ENCODE measurements at places on chromosomes 7 and 10.

DNA sequence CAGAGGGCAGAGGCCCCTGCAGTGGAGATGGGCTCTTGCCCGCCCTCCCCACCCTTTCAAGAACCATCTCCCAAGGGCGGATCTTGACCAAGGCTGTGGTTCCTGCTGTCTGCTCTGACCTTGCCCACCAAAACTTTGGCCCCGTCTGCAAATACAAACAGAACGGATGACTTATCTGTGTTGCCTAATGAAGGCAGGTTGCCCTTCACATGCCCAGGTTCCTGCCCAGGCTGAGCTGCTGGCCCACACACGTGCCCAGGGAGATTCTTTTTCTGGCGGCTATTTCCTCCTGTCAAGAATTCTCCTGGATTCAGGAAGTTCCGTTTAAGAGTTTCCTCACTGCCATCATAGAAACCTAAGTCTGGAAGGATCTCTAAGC, 78.3 kb downstream of the PROSER2 start:
- no peak for DNase-seq

GRCh38 chr7:17239683-17240521, 58.5 kb upstream of the AHR start:
- no peak for DNase-seq

GRCh38 chr10:122280156-122280555, 9.1 kb downstream of the BTBD16 start:
- DNase-seq: no peak

- no peak for DNase-seq
These were observed 32.7 kb upstream of the SRGN start for GRCh38 chr10:69055241-69055640.

DNA sequence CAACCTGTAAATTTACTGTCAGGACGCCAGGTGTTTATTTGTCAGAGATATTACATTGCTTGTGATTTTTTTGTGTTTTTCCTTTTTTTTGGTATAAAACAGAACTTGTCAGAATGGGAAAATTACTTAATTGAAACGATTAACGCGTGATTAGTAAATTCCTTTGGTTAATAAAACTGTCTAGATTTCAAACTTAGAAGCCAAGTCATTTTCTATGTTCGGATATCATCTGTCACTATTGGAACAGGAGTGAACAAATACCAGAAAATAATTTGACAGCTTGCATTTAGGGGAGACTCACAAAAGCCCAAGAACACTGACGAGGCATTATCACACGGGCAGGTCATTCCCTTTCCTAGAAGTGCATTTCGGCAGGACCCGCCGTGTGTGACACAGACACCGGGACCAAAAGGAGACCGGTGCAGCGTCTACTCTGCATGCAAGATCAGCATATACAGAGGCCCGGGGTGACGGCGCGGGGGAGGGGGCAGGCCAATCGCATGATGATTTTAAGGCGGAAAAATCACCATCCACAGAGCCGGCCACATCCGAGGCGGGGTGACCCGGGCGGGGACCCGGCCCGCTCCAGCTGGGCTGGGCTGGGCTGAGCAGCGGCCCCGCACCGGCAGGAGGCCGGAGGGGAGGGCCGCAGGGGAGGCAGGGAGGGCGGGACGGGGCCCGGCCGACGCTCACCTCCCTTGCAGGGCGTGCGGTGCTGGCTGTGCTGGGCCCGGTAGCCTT, 841 bp downstream of the GLUD1 start:
- DNase-seq: peak; percentile 55

GRCh38 chr10:86017841-86018734, 348.5 kb downstream of the GRID1 start:
- no peak for DNase-seq

Data from endothelial cell (in vitro differentiated cells).